ENCODE measurements at places on chromosomes 13 and 19.
A peak's percentile ranks its signal among the peaks of the same experiment; 100 is the strongest.

- no peak for DNase-seq
Observed at GRCh38 chr19:55199620-55200204, 9.6 kb downstream of the PTPRH start.

- DNase-seq = no peak
Observed at GRCh38 chr19:19627621-19628500, at the start of gene LPAR2. Gene LPAR2, minus strand, starts transcription at chr19:19628220. Its CDS starts 945 bp downstream, at chr19:19627275.

DNA sequence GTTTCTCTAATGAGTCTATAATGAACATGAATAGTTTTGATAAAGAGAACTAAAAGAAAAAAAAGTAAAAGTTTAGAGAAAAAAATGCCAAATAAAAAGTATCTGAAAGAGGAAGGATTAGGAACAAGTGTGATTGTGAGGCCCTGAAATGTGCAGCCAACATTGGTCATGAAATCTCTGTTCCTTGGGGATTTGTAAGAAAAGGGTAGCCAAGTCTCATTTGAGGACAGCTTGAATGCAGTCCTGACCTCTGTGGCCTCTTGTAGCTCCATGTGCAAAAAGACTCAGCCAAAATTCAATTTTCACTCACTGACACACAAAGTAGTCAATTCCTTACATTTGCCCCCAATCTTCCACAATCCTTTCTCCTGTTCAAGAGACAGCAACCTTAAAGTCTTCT, 167.9 kb downstream of the KLF12 start:
- DNase-seq = no peak

DNA sequence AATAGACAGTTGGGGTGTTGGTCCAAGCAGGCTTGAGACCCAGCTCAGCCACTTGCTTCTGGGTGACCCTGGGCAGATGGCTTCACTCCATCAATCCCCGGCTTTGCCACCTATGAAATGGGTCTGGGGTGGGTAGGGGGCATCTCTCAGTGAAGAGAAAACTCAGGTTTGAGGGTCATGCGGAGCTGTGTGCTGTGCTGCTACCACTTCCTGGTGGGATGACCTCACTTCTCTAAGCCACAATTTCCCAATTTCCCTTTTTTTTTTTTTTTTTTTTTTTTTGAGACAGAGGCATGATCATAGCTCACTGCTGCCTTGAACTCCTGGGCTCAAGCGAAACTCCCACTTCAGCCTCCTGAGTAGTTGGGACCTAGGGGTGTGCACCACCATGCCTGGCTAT, 4.6 kb upstream of the PLAUR start:
- DNase-seq = no peak

DNA sequence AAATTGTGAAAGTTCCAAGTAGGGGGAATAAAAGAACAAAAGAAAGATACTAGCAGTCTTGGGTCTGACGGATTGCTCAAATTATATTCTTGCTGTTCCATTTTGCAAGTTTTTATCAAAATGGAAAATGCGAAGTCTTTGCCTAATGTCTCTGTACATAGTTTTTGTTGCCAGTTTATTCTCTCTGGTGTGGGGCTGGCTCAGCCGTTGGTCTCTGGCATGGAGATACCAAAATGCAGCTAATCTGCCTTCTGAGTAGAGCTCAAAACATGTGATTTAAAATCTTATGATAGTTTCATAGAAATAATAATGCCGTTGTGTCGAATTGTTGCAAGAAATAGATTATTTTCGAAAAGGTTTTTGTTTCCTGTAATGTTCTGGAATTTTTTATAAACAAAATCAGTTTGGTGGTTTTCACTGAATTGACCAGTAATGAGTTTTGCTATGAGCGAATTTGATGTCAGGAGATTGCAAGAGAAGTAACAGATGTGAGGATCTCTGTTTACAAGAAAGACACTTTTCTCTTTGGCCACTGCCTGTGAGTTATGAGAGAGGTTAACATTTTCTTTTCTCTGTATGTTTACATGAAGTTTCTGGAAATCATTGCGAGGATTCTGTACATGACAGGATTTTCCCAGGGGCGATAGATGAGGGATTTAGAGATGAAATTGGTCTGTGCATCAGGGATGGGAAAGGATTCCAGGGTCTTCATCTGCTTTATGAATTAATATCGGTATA, 147.0 kb downstream of the DCT start:
- DNase-seq = no peak

DNA sequence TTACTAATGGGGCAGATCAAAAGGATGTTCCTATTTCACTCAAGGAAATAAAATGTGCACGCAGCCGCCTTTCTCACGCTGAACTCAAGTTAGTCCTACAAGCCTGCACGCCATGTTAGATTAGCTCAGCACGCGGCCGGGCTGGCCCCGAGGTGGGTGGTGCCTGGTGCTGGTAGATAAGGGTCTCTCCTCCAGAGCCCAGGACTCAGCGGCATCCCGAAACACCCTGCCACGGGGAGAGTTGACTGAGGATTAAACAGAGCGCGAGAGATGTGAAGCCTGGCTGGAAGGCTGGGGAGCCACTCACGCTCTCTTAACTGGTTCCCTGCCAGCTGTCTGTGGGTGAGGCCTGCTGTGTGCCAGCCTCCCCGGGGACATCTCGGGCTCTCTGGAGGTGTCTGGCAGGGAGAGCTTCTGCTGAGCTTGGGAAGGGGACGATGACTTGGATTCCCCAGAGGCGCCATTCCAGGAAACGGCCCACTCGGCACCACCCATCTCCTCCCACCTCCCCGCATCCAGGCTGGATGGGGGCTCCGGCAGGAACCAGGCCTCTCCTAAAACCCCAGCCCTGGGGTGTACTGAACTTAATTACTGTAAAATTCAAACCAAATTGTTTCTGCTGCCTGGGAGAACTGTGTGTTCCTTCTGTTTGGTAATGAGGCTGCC, 122.2 kb downstream of the KDM4B start:
- DNase-seq = no peak

- DNase-seq = no peak
Observed at GRCh38 chr13:51063909-51064308, 47.2 kb downstream of the C13orf42 start.

DNA sequence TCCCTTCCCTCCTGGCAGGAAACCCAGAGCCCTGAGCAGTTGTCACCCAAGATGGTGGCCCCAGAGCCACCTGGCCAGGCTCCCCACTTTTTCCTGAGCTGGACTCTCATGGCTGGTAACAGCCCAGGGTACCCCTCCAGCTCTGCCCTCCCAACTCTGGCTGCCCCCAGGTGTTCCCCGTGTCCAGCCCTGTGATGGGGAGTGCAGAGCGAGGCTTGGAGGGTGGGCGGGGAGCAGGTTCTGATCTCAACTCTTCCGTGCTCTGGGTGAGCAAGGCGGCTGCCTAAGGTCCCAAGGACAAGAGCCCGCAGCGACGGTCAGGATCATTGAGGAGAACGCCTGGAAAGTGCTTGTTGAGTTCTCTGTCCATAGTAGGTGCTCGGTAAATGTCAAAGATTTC, 54.7 kb upstream of the GAS6 start:
- no peak for DNase-seq

GRCh38 chr13:110600261-110600819, 15.0 kb upstream of the NAXD start:
- DNase-seq = no peak

DNA sequence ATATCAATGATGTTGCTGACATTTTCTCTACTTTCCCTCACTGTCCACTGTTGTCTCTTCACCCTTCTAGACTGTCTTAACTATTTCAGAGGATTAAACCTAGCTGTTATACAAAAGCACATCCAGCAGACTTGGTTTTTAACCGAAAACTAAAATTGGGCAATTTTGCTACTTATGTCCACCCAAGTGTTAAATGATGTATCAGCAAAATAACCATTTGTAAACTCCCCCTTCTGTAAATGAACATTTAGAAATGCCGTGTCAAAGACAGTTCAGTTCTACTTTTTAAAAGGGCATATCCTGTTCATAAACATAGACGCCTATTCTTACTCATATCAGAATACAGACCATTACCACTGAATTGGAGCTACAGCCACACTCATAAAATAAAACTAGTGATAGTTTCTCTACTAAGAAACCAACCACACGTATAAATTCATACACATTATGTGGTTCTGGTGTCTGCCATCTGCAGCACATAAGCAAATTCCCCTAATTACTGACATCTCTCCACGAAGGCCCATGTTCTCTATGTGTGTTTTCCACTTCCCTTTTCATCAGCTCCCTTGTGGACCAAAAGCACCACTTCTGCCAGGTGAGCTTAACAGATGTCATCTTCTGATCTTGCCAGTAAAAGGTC, 1091.8 kb downstream of the PCDH9 start:
- no peak for DNase-seq

- DNase-seq = no peak
Observed at GRCh38 chr13:60229708-60230272, 66.1 kb upstream of the DIAPH3 start.

- DNase-seq = no peak
Observed at GRCh38 chr19:41995959-41996797, 2.1 kb upstream of the ATP1A3 start.

- no peak for DNase-seq
Observed at GRCh38 chr13:81021284-81021840, 680.4 kb upstream of the SPRY2 start.

GRCh38 chr13:100543872-100544602, 44.6 kb downstream of the GGACT start:
- no peak for DNase-seq

DNA sequence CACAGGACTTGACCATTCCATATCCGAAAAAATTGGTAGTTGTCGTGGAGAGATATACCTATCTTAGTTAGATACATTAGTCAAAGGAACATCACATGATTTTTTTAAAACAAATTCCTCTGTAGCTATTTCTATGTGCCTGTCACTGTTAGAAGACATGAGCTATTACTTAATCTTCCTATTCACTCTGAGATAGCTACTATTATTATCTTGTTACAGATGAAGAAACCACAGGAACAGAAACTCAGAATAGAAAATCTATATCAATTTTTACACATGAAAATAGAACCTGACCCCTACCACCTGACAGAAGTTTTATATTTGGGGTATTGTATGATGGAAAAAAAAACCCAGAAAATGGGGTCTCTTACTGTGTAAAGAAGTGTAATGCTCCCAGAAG, 68.9 kb upstream of the TDRD3 start:
- DNase-seq = no peak

GRCh38 chr19:16338470-16339360, 14.1 kb downstream of the KLF2 start:
- DNase-seq = peak; percentile 94

DNA sequence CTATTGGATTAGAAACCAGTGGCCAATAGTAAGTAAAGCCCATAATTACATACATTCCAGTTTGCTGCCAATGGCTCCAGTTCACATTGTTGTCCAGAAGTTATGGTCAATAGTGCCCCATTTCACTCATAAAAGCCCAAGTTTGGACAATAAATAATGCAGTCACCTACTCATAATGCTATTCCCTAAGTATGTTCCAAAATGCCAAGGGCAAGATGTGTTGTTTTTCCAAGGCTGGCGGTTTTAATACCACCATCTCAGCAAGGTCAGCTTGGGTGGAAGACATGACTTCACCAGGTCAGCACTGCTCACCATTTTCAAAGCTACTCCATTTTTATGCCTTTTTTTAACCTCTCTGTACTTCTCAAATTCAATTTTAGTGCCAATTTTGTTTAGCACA, 32.7 kb downstream of the KCTD12 start:
- peak; percentile 57 for DNase-seq

- DNase-seq = no peak
Observed at GRCh38 chr19:5358173-5358800, 17.7 kb upstream of the PTPRS start.

DNA sequence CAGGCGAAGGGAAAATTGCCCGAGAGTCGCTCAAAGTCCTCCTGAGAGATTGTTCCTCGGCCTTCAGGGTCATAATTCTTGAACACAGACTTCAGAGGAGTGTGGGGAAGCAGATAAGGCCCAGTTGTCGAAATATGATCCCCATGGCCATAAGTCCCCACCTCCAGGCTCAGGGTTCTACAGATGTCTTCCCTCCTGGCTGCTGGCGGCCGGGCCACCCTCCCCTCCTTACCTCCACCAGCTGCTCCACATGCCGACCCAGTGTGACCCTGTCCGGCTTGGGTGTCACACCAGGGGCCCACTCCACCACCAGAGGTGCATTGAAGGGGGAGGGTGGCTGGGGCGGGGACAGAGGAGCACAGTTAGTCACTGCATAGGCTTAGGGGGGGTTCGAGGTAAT, 10.1 kb downstream of the FAM98C start:
- DNase-seq = no peak

DNA sequence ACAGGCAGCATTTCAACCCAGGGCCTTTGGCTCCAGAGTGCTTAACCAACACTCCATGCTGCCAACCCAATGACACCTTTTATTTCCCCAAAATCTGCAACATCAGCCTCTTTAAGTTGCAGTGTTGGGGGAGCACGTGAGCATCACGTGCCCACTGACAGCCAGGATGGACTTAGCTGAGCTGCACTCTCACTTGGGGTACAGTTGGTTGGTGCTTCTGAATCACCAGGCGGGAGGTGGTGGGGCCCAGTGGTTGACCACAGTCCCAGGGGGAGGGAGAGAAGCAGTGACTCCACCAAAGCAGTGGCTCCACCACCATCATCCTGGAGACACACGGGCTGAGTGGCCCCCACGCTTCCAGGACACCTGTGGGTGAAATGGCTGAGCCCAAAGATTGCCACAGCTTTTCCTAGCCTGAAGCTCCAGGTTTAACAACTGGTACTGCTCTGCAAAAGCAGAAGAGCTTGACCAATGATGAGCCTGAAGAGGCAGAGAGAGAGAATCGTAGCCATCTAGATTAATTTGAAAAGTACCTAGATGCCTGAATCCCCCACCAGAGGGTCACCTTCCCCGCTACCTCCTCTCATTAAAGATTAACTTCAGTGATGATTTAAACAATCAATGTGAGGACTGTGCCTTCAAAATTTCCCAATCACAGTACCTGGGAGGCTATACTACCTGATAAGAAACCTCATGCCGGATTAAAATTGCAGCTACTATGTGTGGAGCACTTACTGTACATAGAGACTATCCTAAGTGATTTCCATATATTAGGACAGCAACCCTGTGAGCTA, 193.8 kb downstream of the FOXO1 start:
- DNase-seq = no peak

GRCh38 chr13:27302643-27303262, 32.1 kb downstream of the RASL11A start:
- DNase-seq = no peak

- DNase-seq = no peak
Observed at GRCh38 chr13:59750860-59751259, 412.9 kb downstream of the DIAPH3 start.

DNA sequence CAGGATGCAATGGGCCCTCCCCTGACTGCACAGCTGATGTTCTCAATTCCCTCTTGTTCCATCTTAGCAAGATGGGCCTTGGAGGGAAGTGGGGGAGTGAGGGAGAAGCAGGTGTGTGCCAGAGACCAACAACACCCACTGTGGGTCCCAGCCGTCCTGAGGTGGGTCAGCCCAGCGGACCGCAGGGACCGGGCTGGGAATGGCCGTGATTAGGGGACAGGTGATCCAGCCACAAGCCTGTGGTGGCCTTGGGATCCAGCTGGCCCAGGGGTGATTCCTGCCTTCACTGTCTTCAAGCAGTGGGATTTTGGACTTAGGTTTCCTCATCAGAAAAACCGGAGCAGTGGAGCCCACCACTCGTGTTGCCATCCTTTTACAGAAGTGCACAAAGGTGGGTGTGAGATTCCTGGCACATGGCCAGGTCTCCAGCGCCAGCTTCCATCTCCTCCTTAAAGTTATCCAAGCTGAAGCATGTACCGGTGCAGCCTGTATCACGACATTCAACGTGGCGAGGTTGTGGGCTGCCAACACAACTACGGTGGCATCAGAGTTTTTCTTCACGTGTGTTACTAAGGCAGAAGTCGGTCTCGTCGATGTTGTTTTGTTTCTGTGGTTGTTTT, 9.0 kb upstream of the ATP11A start:
- no peak for DNase-seq

Measured in MG63 (cell line).